ENCODE measurements at places on chromosomes 16 and 17. TPM values are rescaled to one million over a fixed set of nuclear protein-coding genes. Genes with fewer than 3 reads are reported as not detected.

PYY gene
- total RNA-seq: 1.1 TPM

- no peaks in the 10 kb centered on the region for H3K27me3 ChIP-seq
- H3K27ac ChIP-seq: no peak overlapping the region
- peaks cover 3% of the 10 kb centered on the region for H3K36me3 ChIP-seq
- H3K4me1 ChIP-seq: peaks cover 35% of the 10 kb centered on the region
- DNase-seq: no peak
Observed at GRCh38 chr17:35052241-35052610, 11.3 kb downstream of the RFFL start.

EPX gene
- total RNA-seq: not detected

DNA sequence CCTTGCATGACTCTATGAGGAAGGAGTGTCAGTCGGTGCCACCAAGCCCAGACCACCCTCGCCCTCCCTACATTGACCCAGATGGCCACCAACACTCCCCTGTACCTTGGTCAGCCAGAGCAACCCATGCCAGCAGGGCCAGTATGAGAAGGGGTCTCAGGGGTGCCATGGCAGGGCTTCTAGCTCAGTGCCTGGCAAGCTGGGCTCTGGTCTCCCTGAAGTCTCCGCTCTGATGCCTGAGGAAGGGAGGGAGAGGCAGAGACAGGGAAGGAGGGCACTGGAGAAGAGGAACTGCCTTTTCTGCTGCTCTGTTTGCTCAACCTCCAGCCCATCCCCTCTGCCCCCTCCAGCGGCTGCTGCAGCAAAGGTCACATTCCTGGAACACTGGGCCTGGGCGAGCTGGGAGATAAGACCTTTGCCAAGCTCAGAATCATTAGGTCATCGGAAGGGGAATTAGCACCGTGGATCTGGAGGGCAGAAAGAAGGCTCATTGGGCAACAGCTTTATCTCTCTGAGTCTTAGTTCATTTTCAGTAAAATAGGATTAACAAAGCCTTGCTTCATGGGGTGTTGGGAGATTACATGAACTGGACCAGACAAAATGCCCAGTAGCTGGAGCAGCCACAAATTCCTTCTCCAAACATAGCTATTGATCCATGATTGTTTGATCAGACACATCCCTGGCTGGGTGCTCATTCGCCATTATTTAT lies at the start of gene VTN:
Gene VTN, minus strand, starts transcription at position 273 of the 709 bp plus-strand sequence. Its CDS starts 104 bp downstream, at position 169.
- H3K36me3 ChIP-seq: no peaks in the 10 kb centered on the region
- H3K27ac ChIP-seq: peak within 1 kb of the TSS; percentile 96
- H3K4me3 ChIP-seq: peak within 1 kb of the TSS; percentile 69
- peaks cover 18% of the 10 kb centered on the region for H3K27me3 ChIP-seq
- H3K4me1 ChIP-seq: peaks cover 33% of the 10 kb centered on the region

SCN4A gene
- total RNA-seq: 0.10 TPM

- peak overlapping the region; percentile 84 for H3K4me3 ChIP-seq
- peak overlapping the region; percentile 97 for H3K27ac ChIP-seq
- no peaks in the 10 kb centered on the region for H3K27me3 ChIP-seq
- no peak for DNase-seq
- no peaks in the 10 kb centered on the region for H3K36me3 ChIP-seq
Observed at GRCh38 chr16:70440009-70440692, 1.3 kb upstream of the ST3GAL2 start.

- peaks cover 6% of the 10 kb centered on the region for H3K36me3 ChIP-seq
- no peak overlapping the region for H3K27ac ChIP-seq
- DNase-seq: no peak
- no peaks in the 10 kb centered on the region for H3K27me3 ChIP-seq
Observed at GRCh38 chr16:11169641-11170040, 86.4 kb downstream of the SOCS1 start.

GRCh38 chr17:32995416-32996045 lies 3.9 kb downstream of the SPACA3 start:
- no peak overlapping the region for H3K4me3 ChIP-seq
- H3K27ac ChIP-seq: no peak overlapping the region
- no peak for DNase-seq
- no peaks in the 10 kb centered on the region for H3K36me3 ChIP-seq

- H3K27me3 ChIP-seq: no peaks in the 10 kb centered on the region
- H3K4me3 ChIP-seq: no peak overlapping the region
- peaks cover 4% of the 10 kb centered on the region for H3K4me1 ChIP-seq
Observed at GRCh38 chr17:62101515-62101914, 36.4 kb upstream of the MED13 start.

ARHGDIG gene
- 6.0 TPM for total RNA-seq

DNA sequence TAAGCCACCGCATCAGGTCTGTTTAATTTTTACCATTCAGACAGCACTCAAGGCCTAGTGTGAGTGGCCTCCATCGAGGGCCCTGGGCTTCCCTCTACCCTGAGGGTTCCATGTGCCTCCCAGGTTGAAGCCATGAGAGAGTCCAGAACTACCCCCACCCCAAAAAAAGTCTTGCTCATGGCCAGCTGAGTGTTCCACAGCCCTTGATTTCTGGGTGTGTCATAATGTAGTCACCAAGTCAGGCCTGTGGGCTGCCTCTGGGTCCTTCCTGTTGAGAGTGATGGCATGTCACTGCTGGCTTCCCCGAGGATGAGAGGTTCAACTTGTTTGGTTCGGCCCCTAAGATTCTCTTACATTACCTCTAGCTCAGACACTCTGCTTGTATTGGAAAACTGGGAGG lies 100.6 kb downstream of the PITPNC1 start:
- no peaks in the 10 kb centered on the region for H3K27me3 ChIP-seq
- no peak for DNase-seq
- H3K27ac ChIP-seq: no peak overlapping the region
- no peaks in the 10 kb centered on the region for H3K36me3 ChIP-seq

DNA sequence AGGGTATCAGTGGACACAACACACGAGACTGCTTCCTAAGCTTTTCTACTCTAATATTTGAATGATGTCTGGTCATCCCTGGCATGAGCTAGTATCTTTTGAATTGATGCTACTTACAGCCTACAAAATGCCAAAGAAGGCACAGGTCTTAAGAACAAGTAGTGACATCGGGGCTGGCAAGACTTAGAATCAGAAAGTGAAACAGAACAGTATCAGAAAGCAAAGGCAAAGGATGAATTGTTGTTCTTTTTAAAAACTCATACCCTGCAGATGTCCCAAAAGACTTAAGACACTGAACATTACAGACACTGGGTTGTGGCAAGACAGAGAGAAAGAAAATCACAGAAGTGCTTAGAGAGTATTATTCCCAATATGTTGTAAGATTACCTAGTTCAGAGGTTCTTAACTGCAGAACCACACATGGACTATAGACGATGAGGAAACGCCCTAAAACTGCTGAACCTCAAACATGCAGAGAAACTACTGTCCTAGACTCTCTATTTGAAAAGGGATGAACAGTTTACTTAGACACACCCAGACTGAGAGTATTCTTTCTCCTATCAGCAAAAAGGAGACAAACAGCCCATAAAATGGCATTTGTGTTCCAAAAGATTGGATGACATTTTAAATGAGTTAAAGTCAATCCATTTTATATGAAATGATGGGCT lies 12.5 kb downstream of the ZNF19 start:
- no peaks in the 10 kb centered on the region for H3K4me1 ChIP-seq
- no peak overlapping the region for H3K4me3 ChIP-seq
- H3K27me3 ChIP-seq: no peaks in the 10 kb centered on the region
- DNase-seq: no peak
- peaks cover 17% of the 10 kb centered on the region for H3K36me3 ChIP-seq

GRCh38 chr16:24953306-24953705 lies 61.9 kb downstream of the ARHGAP17 start:
- no peak for DNase-seq
- H3K36me3 ChIP-seq: peaks cover 32% of the 10 kb centered on the region

GRCh38 chr17:7885367-7886226 lies 3.0 kb upstream of the CHD3 start:
- H3K27ac ChIP-seq: no peak overlapping the region
- peak; percentile 38 for DNase-seq
- H3K4me1 ChIP-seq: peaks cover 3% of the 10 kb centered on the region
- peaks cover 3% of the 10 kb centered on the region for H3K36me3 ChIP-seq
- no peaks in the 10 kb centered on the region for H3K27me3 ChIP-seq

GRCh38 chr16:79658301-79659033 lies 57.9 kb upstream of the MAF start:
- DNase-seq: no peak
- no peak overlapping the region for H3K4me3 ChIP-seq
- no peak overlapping the region for H3K27ac ChIP-seq
- no peaks in the 10 kb centered on the region for H3K36me3 ChIP-seq
- no peaks in the 10 kb centered on the region for H3K27me3 ChIP-seq

Measured in progenitor cell of endocrine pancreas (in vitro differentiated cells).